Activated gamma-delta T cell (primary cell): ENCODE measurements at places on chromosomes 5 and 9.

GRCh38 chr5:139650689-139651042, 2.5 kb downstream of the CXXC5 start:
- no peak for DNase-seq

DNA sequence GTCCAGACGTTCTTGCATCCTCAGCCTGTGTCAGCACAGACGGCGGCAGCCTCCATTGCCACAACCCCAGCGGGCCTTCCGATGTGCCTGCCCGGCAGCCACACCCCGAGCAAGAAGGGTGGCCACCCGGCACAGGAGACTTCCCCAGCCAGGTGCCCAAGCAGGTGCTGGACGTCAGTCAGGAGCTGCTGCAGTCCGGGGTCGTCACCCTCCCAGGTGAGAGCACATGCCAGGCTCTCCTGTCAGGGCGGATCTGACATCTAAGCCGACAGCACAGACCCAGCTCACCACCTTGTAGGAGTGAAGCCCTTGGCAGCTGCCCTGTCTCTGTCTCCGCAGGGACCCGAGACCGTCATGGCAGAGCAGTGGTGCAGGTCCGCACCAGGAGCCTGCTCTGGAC, 48.3 kb upstream of the LRRC14B start:
- DNase-seq = no peak

DNA sequence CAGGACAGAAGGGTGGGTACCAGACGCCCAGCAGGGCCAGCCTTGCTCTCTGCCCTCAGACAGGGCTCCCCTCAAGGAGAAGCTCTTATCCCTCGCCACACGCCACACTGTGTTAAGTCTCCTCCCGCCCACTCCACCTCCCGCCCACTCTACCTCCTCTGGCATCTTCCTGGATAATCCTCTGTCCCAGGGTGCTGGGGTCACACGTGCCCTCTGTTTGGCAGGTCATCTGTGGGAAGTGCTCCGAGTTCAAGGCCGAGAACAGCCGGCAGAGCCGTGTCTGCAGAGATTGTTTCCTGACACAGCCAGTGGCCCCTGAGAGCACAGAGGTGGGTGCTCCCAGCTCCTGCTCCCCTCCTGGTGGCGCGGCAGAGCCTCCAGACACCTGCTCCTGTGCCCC, 26.0 kb upstream of the SUSD3 start:
- no peak for DNase-seq

- DNase-seq = no peak
Measured at GRCh38 chr5:71907001-71907588, 188.0 kb downstream of the CARTPT start.

DNA sequence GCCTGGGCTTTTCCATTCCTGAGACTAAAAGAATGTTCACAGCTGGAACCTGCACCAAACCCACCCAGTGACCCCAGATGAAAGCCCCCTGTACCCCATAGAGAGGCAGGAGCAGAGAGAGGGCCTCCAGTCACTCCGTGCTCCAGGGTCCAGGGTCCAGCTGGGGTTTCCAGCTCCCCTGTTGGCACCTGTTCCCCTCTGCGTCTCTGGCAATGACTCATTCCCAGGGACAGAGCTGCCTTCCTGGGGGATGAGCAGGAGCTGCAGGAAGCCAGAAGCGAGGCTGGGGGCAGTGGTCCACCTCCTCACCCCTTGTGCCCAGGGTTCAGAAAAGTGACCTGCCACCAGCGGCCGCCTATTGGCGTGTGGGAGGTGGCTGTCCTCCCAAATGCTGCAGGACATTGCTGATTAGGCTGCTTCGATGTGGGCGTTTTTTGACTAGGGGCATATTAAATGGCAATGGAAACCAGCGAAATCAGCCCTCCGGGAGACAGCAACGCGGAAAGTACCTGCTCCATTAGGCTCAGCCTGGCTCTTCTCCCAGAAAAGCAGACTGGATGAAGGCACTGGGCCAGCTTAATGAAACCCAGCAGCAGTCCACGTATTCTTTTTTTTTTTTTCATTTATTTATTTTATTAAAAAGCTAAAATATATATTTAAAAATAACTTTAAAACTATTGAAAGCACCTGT, 97.4 kb downstream of the DAP start:
- no peak for DNase-seq

- no peak for DNase-seq
Measured at GRCh38 chr9:135565141-135565628, 3.6 kb downstream of the PAEP start.

DNA sequence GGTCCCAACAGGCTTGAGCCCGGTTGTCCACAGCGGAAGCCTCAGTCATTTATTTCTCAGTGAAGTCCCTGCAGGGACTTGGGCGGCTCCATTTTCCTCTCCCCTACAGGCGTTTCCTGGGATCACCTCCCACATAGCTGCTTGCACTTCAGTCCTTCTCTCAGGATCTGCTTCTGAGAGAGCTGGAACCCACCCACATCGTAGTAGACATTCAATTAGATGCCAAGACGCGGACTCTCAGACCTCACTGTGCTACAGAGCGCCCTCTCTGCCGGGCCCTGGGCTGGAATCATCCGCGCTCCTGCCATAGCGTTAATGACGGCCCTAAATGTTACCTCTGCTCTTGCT, 54.0 kb upstream of the ROR2 start:
- DNase-seq = no peak

- DNase-seq = no peak
Measured at GRCh38 chr5:35228310-35228709, 2.0 kb downstream of the PRLR start.

- DNase-seq = no peak
Measured at GRCh38 chr9:7849362-7849761, 49.8 kb upstream of the DMAC1 start.

DNA sequence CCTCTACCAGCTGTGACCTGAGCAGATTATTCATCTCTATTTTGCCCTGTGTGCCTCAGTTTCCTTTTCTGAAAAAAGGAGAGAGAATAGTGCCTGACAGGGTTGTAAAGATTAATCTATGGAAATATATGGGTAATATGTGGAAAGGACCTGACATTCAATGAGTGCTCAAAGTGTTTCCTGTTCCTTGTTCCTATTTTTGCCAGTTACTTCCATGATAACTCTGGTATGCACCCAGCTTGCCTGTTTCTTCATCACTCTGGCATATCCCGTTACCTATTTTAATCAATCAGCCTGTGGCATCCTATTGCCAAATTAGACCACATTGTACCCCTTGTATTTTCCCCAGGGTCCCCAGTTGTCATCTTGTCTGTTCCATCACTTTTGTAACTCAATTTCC, 3.6 kb upstream of the ARAP3 start:
- no peak for DNase-seq

- no peak for DNase-seq
Measured at GRCh38 chr5:31863991-31864411, 225.1 kb downstream of the PDZD2 start.

DNA sequence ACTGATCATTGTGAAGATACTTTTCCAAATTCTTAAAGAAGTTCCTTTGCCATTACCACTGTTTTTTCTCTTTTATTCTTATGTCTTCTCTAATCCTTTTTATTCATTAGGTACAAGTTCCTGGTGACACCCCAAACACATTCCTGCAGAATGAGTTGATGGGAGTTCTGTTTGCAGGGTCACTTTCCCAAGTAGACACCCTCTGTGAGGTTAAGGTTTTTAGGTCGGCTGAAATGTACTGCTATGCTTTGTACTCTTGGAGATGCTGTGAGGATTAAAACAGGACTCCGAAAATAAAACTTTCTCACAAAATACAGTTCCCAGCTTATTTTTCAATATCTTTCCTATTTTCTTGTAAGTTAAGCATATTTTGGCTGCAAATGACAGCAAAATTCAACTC, 143.3 kb upstream of the TLE4 start:
- no peak for DNase-seq

DNA sequence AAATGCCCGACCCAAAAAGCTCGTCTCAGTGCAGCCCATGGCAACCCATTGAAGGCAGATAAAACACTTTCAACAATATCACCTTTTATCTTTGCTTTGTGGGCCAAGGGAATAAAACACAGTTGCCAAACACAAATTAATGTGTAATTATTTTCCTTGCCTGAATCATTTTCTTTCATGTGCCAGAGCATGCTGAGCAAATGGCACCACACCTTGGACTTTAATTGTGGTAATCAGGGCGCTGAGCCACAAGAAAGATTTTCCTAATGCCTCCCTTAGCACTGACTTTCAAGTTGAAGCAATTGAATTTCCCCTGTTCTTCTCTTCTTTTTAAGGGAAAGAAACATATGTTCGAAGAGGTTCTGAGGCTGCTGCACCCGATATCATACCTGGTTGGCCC, 297.1 kb upstream of the MSX2 start:
- DNase-seq = no peak

DNA sequence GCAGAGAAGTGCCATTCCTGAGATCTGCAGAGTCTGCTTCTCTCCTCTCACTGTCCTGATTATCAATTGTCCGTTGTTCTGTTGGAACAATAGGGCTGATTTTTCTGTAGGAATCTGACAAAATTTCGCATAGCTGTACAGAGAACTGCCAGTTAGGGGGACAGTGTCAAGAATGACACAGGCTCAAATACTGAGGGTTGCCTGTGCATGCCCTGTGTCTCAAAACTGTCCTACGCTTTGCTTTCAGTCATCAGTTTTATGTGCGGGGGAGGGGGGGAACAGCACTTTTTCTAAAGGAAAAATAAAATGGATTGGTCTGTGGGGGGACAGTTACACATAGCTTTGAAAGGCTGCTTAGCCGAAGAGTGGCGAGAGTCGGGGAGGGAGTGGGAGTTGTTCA, 248.6 kb downstream of the PDZD2 start:
- DNase-seq = no peak

- DNase-seq = no peak
Measured at GRCh38 chr9:18786911-18787650, 245.9 kb downstream of the SAXO1 start.

GRCh38 chr5:15789642-15790041, 289.7 kb downstream of the FBXL7 start:
- no peak for DNase-seq

DNA sequence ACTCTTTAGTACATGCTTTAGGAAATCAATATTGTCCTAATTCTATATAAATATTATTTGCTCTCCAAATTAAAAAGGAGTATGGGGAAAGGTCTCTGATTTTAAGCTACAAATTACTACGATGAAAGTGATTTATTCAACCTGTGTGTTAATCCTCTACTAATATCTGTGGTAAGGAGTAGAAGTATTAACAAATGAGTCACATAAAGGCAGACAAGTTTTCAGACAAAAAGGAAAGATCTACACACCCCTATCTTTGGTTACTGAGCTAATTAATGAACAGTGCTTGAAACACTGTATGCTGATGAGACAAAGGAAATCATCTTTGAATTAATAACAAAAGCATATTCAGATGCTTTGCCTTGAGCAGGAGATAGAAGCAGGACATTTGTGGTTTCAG, 15.9 kb downstream of the LOX start:
- no peak for DNase-seq

- DNase-seq = no peak
Measured at GRCh38 chr9:81473206-81473605, 216.1 kb downstream of the TLE1 start.

DNA sequence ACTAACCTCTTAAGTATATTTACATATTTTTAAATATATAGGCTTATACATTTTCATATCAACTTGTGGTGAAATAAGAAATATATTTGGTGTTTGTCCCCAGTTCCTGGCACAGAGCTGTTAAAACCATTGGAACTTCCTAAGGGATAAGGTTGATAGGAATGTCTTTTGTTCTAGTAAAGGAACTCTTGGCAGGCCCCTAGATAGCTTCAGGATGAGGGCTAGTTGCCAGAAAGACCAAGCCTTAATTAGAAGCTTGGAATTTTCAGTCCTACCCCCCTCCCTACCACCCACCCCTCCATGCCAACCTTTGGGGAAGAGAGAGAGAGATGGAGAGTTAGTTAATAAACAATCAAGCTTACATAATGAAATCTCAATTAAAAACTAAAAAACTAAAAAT, 638.6 kb upstream of the ACO1 start:
- DNase-seq = no peak

- no peak for DNase-seq
Measured at GRCh38 chr5:103475629-103476240, 86.9 kb downstream of the NUDT12 start.

- DNase-seq = no peak
Measured at GRCh38 chr5:140443-140829, 48.5 kb downstream of the PLEKHG4B start.

- DNase-seq = no peak
Measured at GRCh38 chr5:139701056-139701741, 53.0 kb downstream of the CXXC5 start.

- DNase-seq = no peak
Measured at GRCh38 chr9:118785456-118785855, 583.8 kb downstream of the BRINP1 start.

DNA sequence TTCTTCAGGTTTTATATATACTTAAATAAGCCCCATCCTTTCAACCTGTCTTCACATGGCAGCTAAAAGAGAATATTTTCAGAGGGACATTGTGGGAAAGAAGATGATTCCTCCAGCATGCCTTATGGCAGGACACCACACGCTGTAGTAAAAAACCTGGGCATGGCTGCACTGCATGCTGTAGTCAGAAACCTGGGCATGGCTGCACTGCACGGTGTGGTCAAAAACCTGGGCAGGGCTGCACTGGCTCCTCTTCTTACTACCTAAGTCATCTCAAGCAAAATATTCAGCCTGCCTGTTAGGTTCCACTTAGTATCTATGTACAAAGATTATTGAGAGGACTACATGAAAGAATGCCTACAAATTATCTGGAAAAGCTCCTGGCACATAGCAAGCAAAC, 153.6 kb downstream of the BRINP1 start:
- DNase-seq = no peak

GRCh38 chr5:91271999-91272398, 111.1 kb downstream of the ARRDC3 start:
- no peak for DNase-seq

GRCh38 chr5:180381428-180381827, 28.3 kb upstream of the GFPT2 start:
- no peak for DNase-seq

- DNase-seq = no peak
Measured at GRCh38 chr9:18451406-18451805, 22.5 kb upstream of the ADAMTSL1 start.

DNA sequence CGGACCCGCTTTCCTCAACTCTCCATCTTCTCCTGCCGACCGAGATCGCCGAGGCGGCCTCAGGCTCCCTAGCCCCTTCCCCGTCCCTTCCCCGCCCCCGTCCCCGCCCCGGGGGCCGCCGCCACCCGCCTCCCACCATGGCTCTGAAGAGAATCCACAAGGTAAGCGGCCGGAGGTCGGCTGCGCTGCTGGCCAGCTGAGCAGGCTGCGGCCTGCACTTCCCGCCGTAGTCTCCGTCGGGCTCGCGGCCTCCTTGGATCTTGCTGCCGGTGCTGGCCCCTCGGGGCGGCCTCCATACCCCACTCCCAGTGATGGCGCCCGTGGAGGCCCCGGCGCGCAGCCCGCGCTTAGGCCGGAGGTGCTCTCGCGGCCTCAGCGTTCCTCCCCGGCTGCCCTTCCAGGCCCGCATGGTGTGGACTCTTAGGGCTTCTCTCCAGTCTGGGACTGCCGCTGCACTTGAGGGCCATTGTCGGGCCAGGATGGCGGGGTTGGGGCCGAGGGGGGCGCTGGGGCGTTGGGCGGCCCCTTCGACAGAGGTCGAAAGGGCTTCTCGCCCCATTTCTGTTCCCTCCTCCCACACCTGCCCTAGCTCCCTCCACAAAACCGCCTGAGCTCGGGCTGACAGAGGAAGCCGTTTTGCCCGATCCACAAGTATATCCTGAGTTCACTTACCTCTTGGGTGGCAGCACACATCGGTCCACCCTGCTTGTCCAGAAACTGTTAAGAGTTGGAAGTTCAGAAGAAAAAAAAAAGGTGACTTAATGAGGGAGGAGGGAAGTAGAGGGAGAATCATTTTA, 714 bp downstream of the UBE2D2 start:
- no peak for DNase-seq

GRCh38 chr5:181258576-181258975, 2.4 kb downstream of the TRIM52 start:
- DNase-seq = no peak

GRCh38 chr5:167819406-167819805, 472.0 kb upstream of the WWC1 start:
- no peak for DNase-seq
